CD4-positive, alpha-beta T cell treated with Interleukin-4 for 4 hours (primary cell): ENCODE measurements at places on chromosomes 6 and 20.

DNA sequence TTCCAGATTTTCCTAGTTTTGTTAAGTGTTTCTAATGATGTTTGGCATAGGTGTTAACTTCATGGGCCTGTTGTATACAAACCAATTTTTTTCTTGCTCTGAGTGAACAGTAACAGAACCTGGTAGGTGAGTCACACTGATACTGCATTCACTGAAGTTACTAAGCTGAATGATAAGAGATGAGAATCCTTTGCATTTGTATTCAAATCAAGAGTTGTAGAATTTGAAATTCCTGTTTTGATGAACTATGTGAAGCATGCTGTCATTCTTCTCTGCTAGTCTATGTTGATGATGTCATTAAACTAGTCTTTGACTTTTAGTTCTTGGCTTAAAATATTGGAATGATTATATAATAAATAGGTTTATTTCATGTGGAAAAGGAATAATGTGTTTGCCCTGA lies 37.9 kb downstream of the PTPRA start:
- DNase-seq = no peak

DNA sequence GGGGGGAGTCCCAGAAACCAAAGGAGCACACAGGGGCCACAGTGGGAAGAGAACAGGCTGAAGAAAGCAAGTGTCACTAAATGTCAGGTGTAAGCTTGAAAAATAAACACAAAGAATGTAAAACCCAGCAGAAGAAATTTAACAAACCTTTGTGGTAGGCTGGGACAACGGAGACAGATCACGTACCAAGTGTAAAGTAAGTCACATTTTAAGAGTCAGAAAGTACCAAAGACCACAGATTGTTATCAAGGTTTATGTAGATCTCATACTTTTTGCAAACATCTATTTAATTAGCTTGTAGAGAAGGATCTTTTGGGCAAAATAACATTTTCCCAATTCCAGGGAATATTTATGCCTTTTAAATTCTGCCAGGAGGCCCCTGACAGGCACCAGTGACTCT lies 1.6 kb downstream of the CLIC5 start:
- peak; percentile 57 for DNase-seq

DNA sequence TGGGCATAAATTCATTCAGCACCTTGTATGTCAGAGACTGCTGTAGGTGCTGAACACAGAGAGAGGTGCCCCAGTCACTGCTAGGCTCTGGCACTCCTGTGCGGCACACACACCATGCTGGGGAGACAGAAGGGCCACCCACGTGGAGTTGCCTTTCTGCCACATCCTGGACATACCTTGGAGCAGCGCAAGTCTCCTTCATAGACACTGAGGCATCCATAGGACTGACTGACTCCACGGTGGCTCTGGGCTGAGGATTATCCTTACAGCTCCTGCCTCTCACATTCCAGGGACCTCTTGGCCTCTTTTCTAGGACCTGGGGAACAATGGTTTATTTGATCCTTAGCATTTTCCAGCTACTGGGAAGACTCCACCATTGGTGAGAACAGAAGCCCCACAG lies 26.0 kb upstream of the SLC22A23 start:
- DNase-seq = no peak

DNA sequence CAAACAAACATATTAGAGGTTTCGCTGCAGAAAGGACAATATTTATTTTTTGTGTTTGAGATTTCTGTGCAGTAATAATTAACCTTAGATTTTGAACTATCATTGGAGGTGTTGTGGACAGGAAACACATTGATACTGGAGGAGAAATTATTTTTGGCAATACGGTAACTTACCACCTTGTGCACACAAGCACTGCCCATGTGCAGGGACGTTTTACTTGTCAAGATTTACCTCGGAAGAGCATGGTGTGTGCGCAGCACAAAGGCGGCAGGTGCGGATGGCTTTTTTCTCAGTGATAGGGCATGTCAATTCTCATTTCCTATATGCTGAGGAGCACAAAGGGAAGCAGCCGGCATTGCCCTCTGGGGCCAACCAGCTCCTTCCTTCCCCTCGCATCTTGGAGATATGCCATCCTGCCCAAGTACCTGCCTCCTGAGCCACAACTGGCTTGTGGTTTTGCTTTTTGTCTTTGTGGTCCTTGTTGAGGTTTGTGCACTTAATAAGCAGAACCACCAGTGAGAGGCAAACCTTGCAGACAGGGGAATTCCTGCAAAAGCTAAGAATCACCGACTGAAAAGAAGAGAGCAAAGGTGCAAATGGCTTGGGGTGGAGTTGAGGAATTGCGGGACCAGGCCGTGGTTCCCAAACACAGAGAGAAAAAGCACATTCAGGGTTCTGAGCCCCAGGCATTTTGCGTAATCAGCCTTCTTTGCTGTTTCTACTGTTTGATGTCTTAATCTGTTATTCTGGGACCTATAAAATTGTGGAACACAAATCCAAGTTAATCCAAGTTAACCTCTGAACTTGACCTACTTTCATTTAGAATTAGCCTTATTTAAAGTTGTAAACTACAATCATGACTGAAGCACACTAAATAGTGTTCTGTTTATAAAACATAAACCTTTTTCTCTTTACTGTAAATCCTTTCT lies 21.9 kb downstream of the SAMD5 start:
- no peak for DNase-seq

GRCh38 chr20:38278763-38279162 lies 18.2 kb upstream of the KIAA1755 start:
- no peak for DNase-seq

DNA sequence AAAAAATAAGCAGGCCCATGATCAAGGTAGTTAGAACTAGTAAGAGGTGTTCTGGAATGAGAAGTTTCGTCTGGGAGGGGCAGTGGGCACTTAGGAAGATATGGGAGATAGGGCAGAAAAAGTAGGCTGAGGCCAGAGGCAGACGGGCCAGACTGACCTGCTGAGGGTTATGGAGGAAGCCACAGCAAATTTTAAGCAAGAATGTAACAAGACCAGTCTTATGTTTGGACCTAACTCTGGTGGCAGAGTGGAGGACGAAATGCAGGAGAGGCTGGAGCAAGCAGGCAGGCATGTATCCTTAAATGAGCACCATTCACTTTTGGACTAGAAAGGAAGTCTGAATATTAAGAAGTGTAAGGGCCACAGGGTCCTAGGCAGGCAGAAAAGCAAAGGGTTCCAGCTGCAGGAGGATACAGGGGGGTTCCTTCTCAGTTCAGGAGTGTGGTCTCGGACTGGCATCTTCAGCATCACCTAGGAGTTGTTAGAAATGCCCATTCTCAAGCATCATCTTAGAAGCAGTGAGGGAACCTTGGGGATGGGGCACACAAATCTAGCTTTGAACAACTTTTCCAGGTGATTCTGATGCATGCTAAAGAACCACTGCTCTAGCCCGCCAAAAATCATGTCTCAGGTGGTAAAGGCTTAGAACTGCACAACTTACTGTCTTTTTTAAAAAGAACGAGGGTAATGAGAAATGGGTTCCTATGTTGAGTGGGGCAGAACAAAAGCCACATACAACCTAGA lies 1.7 kb upstream of the DSTN start:
- DNase-seq = no peak

- peak; percentile 67 for DNase-seq
Observed at GRCh38 chr20:50464026-50464724, 46.0 kb upstream of the PTPN1 start.

GRCh38 chr6:74602206-74602605 lies 603.6 kb downstream of the COL12A1 start:
- DNase-seq = no peak

DNA sequence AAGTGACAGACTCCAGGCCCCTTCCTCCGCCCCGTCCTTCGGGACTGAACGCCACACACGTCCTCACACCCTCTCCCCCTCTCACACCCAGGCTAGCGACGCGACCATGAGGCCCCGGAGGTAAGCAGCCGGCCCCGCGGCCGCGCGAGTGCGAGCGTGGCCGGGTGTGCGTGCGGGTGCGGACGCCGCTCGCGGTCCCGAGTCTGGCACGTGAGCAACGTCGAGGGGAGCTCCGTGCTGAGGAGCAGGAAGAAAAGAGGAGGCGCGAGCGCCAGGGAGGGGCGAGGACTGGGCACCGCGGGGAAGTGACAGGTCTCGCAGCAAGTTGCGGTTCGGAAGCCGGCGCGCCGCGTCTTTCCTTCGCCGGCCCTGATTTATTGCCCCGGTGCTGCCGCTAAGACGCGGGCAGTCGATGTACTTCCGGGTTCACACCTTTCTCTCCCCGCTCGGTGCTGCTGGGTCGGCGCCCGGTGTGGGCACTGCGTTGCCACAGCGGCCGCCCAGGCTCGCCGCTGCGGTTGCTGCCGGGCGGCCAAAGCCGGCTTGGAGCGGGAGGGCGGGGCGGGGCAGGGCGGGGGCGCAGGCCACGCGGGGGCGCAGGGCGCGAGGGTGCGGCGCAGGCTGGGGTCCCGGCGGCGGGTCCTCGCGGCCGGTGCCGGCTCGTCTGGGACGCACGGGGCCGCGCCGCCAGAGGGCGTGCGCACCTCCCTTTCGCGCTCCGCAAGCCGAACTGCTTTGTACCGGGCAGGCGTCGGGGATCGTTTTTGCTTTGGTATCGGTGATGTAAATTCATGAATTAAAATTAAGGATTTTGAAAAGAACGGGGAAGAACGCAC lies 15.8 kb upstream of the LIN28B start:
- DNase-seq = no peak

GRCh38 chr6:36917541-36918193 lies 31.9 kb downstream of the C6orf89 start:
- no peak for DNase-seq

- no peak for DNase-seq
Observed at GRCh38 chr20:62782893-62783278, 13.4 kb upstream of the MRGBP start.

GRCh38 chr6:11423072-11423471 lies 114.5 kb upstream of the TMEM170B start:
- DNase-seq = no peak

DNA sequence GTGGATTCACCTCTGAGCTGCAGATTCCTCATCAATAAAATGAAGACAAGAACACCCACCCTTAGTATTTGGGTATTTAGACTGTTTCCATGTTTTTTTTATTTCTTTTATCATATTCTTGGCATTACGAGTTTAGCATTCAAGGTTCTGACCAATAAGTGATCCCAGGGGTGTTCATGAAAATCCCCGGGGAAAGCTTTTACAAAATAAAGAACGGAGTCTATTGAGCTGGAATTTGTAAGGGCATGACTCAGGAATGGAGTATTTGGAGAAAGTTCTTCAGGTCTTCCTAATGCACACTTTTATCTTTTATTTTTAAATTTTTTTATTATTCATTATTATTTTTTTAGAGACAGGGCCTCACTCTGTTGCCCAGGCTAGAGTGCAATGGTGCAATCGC lies 19.4 kb upstream of the TOX2 start:
- DNase-seq = no peak

DNA sequence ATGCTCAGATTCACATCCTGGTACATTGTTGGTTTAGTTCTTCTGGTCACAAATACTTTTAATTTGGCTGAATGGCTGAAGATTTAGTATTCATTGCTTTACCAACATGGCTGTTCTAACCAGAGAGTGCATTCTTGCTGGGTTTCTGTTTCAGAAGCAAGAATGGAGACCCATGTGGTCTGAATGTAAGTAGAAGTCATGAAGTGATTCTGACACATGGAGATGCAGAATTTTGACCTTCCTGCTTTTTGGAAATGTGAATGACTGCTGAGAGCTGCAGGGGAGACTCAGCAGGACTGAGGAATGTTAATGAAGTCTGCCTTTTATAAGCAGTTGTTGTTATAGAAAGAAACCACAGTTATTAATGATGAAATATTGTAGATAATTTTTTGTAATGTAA lies 576.1 kb upstream of the MARCKS start:
- DNase-seq = no peak

DNA sequence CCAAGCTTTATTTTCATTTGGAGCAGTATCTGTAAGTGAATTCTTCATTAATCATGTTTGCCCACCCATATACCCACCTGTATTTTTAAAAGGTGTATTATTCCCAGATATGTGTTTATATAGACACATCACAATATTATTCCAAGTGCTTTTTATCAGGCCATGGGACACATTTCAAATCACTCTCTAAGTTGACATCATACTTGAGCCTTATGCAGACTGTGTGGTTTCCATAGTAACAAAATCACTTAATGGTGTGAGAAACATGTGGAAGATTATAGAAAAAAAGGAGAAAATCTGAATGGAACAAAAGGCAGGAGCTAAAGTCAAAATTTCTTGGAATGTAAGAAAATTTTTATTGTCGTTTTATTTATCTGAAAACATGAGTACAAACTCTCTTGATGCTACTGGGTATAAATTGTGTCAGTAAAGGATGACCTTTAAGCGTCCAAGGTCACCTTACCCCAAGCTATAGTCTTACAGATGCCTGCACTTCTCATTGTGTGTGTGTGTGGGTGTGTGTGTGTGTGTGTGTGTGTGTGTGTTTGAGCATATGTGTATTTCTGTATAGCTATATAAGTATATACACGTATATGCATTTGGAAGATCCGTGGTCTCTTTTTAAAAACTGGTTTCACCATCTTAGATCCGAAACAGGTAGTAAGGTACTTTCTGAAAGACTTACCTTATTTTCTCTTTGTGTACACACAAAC lies 79.8 kb upstream of the CCN6 start:
- DNase-seq = peak; percentile 34

GRCh38 chr6:116485559-116486184 lies 24.5 kb downstream of the CALHM6 start:
- no peak for DNase-seq

GRCh38 chr20:62356589-62357186 lies 10.4 kb downstream of the LAMA5 start:
- no peak for DNase-seq

DNA sequence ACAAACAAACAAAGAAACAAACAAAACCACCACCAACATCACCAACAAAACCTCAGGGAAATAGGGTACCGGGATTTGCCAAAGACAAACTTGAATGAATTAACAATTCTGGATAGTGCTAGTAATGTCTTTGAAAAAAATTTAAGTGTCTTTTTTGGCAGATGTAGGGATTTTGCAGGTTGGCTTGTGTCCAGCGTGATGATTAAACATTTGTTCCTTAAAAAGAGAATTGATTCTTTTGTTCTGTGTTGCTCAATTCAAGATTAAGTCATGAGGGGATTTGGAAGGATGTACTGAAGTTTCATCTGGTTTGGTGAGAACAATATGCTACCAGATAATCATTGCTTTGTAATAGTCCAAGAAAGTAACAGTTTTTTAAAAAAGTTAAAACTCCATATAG lies 125.1 kb upstream of the HS3ST5 start:
- no peak for DNase-seq

- DNase-seq = no peak
Observed at GRCh38 chr6:89310929-89311328, 4.2 kb downstream of the GABRR2 start.

DNA sequence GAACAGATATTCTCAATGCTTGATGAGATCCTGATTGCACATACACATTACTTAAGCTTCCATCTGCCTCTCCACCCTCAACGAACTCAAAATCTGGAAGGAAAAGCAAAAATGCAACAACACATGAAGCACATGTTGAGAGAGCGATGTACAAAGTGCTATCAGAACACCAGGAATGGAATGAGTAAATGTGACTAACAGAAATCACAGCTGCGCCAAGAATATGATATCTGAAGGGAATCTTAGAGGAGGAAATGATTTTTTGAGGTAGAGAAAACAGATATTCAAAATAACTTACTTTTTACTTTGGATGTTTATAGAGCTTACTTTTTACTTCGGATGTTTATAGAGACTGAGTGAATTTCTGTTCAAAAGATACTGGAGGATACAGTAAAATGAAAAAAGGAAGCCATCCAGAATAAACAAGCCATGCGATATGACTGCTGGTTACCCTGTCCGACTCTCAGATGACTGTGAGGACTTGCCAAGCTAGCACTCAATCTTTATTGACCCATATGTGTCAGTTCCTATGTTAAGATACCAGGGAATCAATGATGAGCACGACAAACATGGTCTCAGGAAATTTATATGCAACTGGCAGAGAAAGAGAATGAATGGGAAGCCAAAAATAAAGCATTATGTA lies 102.0 kb downstream of the SMLR1 start:
- no peak for DNase-seq

- no peak for DNase-seq
Observed at GRCh38 chr6:34170346-34170745, 24.5 kb upstream of the GRM4 start.
